ENCODE measurements at places on chromosomes 2 and 18. TPM values are rescaled to one million over a fixed set of nuclear protein-coding genes. Genes with fewer than 3 reads are reported as not detected.

Gene NOSTRIN
- total RNA-seq = 45.3 TPM

- no peak for DNase-seq
Measured at GRCh38 chr2:30757749-30758148, 49.5 kb downstream of the CAPN13 start.

- no peak for DNase-seq
Measured at GRCh38 chr2:185676316-185676715, 62.3 kb upstream of the FSIP2 start.

- no peak for DNase-seq
Measured at GRCh38 chr18:1708006-1708405, 803.3 kb downstream of the ADCYAP1 start.

DNA sequence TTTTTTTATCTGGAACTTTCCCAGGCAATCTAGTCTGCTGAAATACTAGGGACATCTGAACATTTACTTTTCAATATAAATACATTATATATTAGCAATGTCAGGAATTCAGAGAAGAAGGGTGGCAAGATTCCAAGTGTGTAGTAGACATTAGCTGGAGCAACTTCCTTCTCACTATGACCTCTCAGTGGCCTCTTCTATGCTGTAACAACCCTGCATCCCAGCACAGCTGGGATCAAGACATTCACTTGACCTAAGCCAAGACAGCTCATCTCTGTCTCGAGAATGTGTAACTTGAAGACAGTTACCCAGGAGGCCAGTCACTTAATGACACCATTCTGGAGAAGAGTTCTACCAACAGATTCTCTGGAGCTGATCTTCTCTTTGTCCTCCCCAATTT lies 61.7 kb upstream of the RALBP1 start:
- DNase-seq = no peak

DNA sequence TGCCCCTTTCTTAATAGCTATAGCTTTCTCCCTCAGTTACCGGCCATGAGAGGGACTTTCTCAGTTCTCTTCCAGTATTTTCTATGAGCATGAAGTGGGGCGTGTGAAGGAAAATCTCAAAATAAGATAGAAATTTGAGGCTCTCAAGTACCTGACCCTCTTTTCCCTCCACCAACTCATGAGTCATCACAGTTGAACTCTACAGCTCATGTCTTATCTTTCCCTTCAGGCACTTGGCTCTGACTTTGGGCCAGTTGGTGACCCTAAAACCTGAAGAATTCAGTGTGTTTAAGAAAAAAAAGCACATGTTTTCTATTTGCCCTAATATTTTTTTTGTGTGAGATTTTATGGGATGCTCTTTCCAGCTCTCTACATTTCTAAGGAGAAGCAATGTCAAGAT lies 896.7 kb upstream of the ZEB2 start:
- DNase-seq = no peak

Gene GPBAR1
- total RNA-seq = 3.7 TPM
